ENCODE measurements at places on chromosomes 6 and 20.

GRCh38 chr6:152308306-152308705 lies 328.9 kb downstream of the SYNE1 start:
- DNase-seq: no peak

GRCh38 chr20:1623501-1624205 lies 3.8 kb upstream of the SIRPB1 start:
- DNase-seq: no peak

DNA sequence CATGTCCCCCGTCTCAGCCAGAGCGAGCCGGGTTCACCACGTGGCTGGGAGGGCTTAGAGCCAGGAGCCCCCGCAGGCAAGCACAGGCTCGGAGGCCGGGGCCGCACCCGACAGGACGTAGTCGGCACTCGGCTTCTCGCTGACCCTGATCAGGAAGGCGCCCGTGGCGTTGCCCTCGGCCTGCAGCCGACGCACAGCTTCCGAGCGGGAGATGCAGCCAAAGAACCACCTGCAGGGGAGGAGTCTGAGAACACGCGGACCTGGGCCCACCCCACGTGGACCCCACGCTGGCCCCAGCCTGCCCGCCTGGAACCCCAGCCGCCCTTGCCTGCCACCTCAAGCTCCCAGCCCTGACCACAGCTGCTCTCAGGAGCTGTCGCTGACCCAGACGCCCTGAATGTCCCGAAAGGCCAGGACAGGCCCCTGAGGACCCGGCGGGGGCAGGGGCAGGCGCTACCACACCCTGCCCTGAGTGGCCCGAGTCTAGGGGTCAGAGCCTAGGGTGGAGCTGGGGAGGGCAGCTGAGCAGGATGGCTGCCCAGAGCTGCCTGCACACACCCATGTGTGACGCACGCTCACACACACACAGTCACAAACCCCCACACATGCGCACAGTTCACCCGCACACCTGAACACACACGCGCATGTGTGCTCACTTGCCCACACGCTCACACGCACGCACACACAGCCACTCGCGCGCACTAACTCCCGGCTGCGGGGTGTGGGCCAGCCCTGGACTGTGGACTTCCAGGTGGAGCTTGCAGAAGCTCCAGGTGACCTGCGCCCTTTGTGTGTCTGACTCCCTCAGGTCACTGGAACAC lies 2.1 kb downstream of the PTK6 start:
- DNase-seq: no peak

- DNase-seq: no peak
These were observed 62.9 kb downstream of the GTF2H5 start for GRCh38 chr6:158230967-158231550.

DNA sequence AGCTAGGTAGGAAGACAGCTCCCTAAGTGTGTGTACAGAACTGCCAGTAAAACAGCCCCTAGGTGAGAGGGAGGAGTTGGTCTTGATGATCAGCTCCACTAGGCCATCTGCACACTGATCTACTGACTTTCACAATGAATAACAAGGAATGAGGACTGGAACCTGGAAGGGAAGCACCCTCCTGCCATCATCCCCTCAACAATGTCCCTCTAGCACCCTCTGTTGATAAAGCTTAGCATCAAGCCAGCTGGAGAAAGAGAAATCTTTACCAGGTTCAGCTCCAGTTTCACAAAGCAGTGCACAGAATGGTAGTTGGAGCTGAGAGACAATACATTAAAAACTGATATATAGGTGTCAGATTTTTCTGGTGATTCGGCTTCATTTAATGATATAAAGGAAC lies 57.2 kb upstream of the IRAK1BP1 start:
- DNase-seq: no peak

DNA sequence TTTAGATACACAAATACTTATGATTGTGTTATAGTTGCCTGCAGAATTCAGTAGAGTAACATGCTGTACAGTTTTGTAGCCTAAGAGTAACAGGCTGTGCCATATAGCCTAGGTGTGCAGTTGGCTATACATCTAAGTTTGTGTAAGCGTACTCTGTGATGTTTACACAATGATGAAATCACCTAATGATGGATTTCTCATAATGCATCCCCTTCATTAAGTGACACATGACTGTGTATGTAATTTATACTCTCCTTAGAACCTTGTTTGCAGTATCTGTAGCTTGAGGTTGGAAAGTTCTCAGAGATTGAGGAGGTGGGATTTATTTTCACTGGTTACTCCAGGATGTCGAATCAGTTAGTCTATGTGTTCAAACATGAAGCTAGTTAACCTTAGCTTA lies 67.0 kb upstream of the TMEM30A start:
- no peak for DNase-seq

- DNase-seq: no peak
These were observed 575.8 kb upstream of the ADGRB3 start for GRCh38 chr6:68059261-68059660.

GRCh38 chr6:104956731-104957294 lies at the start of gene LIN28B:
LIN28B (plus strand) TSS chr6:104957107; CDS start chr6:104957251, 144 bp downstream.
- no peak for DNase-seq

DNA sequence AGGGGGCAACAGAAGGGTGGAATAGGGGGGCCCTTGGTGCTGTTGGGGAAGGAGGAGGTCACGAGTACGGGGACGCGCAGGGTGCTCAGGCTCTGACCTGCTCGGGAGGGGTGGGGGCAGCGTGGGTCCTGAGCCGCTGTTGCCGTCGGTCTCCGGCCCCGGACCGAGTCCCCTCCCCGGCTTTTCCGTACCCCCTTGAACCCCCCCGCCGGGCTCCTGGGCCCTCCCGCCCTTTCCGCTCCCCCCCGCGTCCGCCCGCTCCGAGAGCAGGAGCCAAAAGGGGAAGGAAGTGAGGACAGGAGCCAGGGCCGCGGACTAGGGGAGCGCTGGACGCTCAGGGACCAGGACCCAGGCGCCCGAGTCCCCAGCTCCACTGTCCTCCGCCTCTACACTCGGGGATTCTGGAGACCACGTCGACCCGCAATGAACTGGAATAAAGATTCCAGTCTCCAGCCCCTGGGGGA lies at the start of gene RGL2:
Gene RGL2, minus strand, starts transcription at position 170 of the 464 bp plus-strand sequence. CDS start 332 bp downstream, outside the sequence.
- peak; percentile 57 for DNase-seq

GRCh38 chr6:157510323-157511188 lies 129.6 kb downstream of the ZDHHC14 start:
- DNase-seq: no peak

All from NK-92 treated with Interleukin-12 subunit alpha and Interleukin-12 subunit beta, amount 100 ng/mL, for 24 hours (cell line).